Stimulated activated CD8-positive, alpha-beta memory T cell treated with anti-CD3 and anti-CD28 coated beads, Interleukin-15, amount 100 ng/mL, for 4 hours (primary cell): ENCODE measurements at places on chromosomes 4 and X.

GRCh38 chrX:152817078-152817764 is 13.3 kb downstream of the CETN2 start:
- no peak for DNase-seq

- DNase-seq: no peak
Measured at GRCh38 chr4:85733798-85734197, 258.8 kb downstream of the ARHGAP24 start.

- no peak for DNase-seq
Measured at GRCh38 chr4:65868096-65868824, 198.0 kb upstream of the EPHA5 start.

DNA sequence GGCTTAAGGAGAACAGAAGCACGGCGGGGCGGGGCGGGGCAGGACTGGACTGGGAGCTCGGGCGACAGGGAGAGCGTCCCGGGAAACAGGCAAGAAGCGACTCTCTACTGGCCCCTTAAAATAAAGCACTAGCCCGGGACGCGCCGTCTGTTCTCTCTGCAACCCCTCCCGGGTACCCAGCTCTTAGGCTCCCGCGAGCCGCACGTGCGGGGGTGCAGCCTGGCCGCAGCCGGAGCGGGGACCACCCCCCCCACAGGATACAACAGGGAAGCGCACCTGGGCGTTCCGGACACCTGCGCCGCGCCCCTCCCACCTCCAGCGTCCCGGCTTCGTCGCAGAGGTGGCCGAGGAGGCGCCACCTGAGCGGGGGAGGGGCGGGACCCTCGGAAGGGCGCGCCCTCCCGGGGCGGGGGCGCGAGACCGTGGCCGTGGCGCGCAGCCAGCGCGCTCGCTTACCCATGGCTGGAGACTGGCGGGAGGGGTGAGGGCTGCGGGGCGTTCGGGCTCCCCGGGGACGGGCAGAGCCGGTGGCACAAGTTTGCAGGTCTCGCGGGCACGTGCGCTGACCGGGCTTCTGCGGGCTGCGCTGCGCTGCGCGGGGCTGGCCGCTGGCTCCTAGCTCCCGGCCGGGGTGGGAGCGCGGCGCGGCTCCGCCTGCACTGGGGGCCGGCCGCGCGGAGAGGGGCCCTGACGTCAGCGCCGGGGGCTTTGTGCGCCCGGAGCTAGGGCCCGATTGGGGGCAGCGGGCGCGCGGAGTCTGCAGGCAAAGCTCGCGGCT is 91.5 kb downstream of the GEMIN8 start:
- DNase-seq: no peak

- no peak for DNase-seq
Measured at GRCh38 chr4:32261196-32261595, 1541.0 kb downstream of the PCDH7 start.

GRCh38 chrX:142637206-142637605 is 388.5 kb upstream of the SPANXN4 start:
- no peak for DNase-seq

DNA sequence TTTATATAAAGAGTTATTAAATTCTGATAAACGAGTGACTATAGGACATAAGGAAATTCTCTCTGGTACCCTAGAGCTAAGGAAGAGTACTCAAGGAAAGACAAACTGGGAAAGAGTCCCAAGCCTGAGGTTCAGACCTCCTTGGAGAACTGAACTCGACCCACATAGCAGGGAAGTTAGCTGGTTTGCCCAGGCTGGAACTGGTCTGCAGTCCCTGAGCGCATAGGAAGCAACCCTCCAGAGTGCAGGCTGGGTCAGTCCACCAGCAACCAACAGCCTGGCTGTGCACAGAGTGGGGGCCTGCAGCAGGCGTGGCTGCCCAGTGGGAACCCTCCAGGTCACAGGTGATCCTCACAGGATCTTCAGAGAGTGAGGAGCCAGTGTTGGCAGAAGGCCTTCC is 114.1 kb downstream of the SOWAHB start:
- no peak for DNase-seq

GRCh38 chrX:148784137-148784536 is 283.7 kb downstream of the AFF2 start:
- no peak for DNase-seq

DNA sequence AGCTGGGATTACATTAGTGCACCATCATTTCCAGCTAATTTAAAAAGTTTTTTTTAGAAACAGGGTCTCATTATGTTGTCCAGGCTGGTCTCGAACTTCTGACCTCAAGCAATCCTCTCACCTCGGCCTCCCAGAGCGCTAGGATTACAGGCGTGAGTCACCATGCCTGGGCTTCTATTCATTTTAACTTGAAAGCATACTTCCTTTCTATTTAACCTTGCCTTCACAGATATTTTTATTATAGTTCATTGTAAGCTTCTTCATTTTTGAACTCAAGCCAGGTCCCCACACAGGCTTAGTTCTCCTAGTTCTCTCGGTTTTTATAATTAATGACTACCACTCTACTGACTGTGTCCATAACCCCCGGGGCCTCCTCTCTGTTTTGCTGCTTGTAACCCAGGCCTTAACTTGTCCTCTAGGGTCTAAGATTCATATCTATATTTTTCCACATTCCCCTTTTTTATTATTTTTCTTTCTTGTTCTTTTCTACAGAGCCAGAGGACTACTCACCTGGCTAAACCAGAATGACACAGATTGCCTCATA is 50.7 kb downstream of the SNX12 start:
- DNase-seq: no peak

- no peak for DNase-seq
Measured at GRCh38 chr4:98289375-98289774, 28.2 kb downstream of the RAP1GDS1 start.

GRCh38 chr4:126268106-126268505 is 953.4 kb downstream of the FAT4 start:
- no peak for DNase-seq

- no peak for DNase-seq
Measured at GRCh38 chrX:110159865-110160264, 157.0 kb downstream of the TMEM164 start.

DNA sequence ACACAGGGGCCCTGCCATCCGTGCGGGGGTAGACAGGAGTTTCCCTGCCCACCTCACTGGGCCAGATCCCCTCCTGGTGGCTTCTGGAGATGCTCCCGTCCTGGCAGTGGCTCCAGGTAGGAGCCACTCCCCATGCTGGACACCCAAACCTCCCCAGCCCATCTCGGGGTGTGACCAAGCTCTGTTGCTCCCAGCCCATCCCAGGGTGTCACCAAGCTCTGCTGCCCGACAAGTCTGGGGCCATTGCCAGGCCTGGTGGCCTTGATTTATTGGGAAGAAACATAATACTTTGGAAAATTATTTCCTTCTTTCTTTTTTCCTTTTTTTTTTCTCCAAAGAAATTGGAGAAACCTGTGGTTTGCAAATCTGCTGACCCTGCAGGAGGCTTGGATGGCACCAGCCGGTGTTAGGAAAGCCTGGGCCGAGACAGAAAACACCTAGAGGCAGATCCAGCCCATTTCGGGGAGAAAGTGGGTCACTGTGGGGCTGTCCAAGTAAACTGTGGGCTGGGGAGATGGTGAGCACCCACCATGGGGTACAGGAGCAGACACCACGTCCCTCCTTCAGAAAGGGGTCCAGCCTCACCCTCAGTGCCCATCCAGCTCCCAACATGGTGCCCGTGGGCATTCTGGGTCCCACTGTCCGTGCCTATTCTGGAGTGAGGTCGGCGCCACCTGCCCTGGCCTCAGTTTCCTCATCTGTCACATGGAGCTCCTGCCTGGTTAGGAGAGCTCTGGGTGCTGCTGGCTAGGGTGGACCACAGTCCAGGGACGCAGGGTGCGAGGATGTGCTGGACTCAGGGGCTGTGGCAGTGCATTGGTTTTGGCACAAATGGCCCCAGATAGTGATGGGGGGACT is 59.4 kb upstream of the ADRA2C start:
- DNase-seq: no peak

DNA sequence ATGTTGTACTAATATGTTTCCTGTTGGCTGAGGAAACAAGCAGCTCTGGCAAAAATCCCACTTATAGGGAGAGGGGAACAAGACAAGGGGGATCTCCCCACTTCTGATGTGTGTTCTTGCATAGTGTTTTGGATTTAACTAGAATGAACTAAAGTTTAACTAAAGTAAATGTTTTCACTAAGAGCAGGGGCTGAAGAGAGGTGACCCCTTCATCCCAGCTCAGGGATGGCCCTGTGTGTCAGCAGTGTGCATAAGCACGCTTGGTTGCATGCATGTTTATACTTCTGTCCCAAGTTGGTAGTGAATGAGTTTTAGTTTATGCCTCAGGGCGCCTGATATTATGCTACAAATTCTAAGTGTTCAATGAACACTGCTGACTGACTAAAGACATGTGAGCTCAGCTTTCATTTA is 169.4 kb downstream of the MGST2 start:
- DNase-seq: no peak

- no peak for DNase-seq
Measured at GRCh38 chr4:13371048-13371447, 113.1 kb downstream of the RAB28 start.

DNA sequence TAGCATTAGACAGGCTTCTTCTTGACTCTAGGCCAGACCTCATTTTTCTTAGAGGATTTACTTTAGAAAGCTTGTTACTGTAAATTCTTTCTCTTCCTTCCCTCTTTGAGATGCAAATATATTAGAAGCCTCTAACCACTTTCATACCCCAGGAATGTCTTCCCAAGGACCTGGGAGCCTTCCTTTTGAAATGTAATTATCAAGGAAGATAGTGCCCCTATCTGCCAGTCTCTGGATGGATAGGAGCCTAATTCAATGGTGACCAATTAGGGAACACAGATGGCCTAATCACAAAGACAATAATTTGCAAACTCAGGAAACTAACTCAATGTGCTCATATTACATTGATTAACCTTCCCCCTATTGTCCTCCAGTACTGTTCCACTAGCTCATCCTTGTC is 145.6 kb upstream of the DCAF8L1 start:
- no peak for DNase-seq

GRCh38 chrX:15204130-15204751 is 65.6 kb downstream of the ASB9 start:
- DNase-seq: no peak

- DNase-seq: no peak
Measured at GRCh38 chr4:80197601-80198440, 518 bp downstream of the PRDM8 start.

- no peak for DNase-seq
Measured at GRCh38 chrX:153726286-153727122, 1.8 kb downstream of the ABCD1 start.

- DNase-seq: no peak
Measured at GRCh38 chrX:82127228-82128123, 925.6 kb downstream of the SH3BGRL start.

DNA sequence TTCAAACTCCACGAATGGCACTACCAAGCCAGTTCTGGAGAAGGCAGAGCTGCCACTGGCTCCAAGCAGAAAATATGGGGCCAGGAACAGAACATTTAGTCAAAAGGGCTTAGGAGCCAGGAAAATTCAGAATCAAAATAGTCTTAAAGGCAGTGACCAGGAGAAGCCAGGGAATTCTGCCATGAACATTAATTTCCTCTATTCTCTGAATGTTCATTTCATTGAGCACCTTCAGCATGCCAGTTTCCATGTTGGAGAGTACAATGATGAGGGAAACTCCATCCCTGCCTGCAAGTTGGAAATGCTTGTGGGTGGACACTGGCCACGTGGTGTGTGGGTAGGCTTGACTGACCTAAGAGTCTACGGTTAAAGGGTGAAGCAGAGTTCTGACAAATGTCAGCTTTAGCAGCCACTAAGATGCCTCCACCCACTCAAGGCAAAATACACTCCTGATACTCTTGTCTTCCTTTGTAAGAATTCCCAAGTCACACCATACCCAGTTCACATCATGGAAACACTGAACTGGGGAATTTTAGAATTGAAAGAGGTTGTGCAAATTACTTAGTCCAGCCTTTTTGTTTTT is 190.1 kb upstream of the C1QTNF7 start:
- DNase-seq: no peak

DNA sequence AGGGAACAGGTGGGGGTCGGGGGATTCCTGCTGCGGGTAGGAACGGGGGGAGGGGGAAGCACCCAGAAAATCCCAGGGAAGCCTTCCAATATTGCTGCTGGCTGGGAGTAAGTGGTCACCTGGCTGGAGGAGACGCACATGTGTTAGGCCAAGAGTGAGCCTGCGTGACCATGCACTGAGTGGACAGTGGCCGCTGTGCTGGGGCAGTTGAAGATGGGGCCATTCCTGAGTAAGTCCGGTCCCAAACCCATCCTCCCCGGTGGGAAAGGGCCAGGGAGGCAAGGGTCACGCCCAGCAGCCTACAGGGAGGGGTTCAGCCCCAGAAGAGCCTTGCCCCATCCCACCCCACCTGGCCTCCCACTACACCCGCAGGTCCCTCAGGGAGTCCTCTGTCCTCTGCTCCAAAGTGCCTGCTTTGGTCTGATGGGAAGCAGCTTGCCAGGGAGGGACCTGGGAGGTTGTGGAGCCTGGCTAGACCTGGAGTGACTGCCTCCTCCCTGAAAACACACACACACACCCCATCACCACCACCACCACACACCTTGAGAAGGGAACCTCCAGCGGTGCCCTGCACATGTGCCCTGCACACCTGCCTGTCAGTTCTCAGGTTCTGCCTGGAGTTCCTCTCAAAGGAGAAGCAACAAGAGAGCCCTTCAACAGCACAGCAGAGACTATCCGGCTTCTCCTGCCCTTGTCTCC is 6.1 kb downstream of the L1CAM start:
- DNase-seq: no peak

DNA sequence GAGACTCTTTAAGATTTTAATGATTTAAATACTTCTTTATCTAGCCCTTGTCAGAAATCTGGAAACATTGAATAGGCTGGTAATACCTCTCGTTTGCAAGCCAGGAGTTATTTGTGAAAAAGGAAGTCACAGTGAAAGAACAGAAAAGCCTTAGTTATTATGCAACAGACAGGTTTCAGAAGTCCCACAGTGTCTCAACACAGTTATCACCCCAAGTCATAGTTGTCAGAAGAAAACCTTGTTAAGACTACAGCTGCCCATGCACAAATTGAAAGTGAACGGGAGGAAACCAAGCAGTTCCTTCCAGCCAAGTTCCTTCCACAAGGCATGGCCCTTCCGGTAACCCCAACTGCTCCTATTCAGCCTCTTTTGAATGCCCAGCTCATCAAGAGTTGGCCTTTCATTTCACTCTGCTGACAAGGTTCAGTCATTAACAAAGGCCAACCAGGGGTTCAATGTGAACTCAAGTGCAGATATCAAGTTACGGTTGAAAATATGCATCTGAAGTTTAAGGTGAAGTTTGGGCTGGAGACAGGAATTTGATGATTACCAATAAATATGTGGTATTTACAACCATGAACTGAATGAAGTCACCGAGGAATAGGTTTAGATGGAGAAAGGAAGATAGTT is 15.6 kb downstream of the ALPK1 start:
- no peak for DNase-seq

- no peak for DNase-seq
Measured at GRCh38 chrX:130654409-130654950, 248.5 kb downstream of the ENOX2 start.

- DNase-seq: no peak
Measured at GRCh38 chr4:126213996-126214395, 899.2 kb downstream of the FAT4 start.

GRCh38 chrX:129693354-129693753 is 38.6 kb upstream of the APLN start:
- no peak for DNase-seq
